GM12892 (cell line): ENCODE measurements at places on chromosomes 3 and 15.

- DNase-seq, result no peak
Measured at GRCh38 chr3:183182732-183183610, 20.4 kb upstream of the LAMP3 start.

DNA sequence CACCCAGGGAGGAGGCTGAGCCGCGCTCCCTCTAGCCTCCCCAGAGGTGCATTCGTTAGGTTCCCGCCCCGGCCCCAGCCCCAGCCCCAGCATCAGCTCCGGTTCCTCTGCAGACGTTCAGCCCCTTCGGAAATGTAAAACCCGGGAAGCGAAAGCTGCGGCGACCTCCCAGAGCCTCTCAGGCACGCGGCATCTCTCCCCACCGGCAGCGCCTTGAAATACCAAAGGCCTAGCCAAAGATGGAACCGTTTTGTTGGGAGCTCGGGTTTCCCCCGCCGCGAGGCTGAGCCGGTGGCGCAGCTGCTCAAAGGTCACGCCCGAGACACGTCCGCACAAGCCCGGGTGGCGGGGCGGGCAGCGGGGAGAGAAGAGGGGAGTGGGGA, 77.8 kb upstream of the HES1 start:
- DNase-seq, result peak; percentile 60

DNA sequence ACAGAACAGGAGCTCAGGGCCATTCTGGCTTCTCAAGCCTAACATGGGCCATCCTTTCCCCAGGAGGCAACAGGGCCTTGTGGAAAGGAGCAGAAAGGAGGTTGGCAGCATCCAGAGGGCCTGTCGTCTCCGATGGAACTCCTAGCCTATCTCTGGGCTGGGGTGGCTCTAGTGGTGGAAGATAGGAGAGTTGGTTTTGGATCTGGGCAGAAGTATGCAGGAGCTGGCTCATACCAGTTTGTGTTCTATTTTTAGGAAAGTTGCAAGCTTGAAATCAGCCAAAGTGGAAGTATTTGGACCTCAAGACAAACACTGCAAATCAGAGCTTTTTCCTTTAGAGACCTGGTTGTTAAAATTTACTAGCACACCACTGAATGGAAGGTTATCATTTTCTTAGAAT, 35.4 kb upstream of the XCR1 start:
- no peak for DNase-seq

- peak; percentile 11 for DNase-seq
Measured at GRCh38 chr3:196988241-196989029, 19.8 kb upstream of the PIGZ start.

DNA sequence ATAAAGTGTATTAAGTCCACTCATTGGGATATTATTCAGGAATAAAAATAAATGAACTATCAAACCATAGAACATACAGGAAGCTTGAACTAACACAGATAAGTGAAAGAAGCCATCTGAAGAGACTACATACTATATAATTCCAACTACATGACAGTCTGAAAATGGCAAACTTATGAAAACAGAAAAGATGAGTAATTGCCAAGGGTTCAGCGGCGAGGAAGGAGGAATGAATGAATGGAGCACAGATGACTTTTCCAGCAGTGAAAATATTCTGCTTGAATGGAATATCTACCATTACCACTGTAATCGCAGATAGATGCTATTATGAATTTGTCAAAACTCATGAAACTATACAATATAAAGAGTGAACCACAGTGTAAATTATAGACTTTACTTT, 79.7 kb downstream of the PEAK1 start:
- no peak for DNase-seq

- DNase-seq, result no peak
Measured at GRCh38 chr15:78907577-78907976, 34.9 kb downstream of the MORF4L1 start.

DNA sequence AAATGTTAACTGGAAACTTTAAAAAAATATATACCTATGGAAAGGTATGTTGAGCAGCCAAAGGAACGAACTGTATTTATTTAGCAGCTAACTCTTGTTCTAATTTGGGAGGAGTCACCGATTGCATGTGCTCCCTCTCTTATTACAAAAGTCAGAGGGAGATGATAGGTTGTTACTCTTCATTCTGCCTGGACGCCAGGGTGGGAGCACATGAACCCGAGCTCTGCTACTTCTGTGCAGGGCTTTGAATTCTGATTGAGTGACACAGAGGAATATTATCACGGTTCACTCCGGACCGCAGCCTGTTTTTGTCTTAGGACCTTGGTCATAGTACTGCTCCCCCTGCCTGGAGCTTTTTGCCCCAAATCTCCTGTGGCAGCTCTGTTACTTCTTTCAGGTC, 36.9 kb upstream of the LRIG1 start:
- DNase-seq, result no peak

DNA sequence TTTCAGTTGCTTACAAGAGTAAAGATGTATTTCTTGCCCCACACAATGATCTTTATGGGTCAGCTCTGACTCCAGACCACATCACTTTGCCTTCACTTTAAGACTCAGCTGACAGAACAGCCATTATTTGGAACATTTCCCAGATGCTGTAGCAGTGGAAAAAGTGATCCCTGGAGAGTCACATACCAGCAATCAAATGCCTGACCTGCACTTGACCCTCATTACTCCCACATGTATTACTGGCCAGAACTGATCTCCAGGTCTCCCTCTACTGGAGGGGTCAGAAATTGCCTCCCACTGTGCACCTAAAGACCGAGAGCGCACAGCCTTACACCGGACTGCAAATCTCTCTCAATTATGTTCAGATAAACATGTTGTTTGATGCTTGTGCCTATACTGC, 88.6 kb upstream of the ZNF385D start:
- no peak for DNase-seq

DNA sequence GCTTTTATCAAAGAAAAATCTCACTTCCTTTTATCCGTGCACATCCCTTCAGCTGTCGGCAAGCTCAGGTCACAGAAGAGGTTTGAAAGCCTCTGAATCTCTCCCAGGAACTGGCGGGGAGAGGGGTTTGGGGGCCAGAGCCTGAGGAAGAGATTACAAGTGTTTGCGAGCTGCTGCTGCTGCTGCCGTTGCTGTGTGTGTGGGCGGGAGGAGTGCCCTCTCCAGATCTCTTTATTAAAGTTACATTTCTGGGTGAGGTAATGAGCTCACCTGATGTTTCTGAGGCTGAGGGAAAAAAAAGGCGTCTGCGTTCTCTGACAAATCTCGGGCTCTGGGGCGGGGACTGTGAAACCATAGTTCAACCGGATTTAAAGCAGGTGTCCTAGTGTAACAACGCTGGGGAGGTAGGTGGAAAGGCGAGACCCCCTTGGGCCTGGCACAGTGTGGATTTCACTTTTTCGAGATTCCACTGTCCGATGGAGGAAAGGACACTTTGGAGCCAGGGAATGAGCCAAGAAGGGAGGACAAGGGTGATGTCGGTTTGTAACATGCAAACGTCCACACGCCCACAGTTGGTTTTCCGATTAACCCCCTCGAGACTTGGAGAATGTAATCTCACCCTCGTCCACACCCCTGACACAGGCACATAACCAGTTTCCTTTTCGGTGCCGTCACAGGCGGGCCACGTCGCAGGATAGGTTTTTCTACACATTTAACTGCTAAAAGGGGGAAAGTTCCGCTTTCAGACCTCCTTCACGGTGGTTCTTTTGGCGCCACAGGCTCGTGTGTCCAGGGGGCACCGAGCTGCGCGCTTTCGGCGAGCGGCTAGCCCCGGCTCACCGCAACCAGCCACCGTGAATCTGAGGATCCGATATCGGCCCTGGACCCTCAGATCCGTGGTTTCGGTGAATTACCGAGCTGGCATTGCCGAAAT, 2.1 kb downstream of the ALCAM start:
- DNase-seq, result peak; percentile 21

- DNase-seq, result no peak
Measured at GRCh38 chr3:141341536-141341935, 26.8 kb upstream of the ZBTB38 start.
